ENCODE measurements at places on chromosomes 3 and 15. TPM values are rescaled to one million over a fixed set of nuclear protein-coding genes. Genes with fewer than 3 reads are reported as not detected.

- H3K36me3 ChIP-seq = no peaks in the 10 kb centered on the region
- peaks cover 13% of the 10 kb centered on the region for H3K4me1 ChIP-seq
- H3K4me3 ChIP-seq = no peak overlapping the region
- no peak for DNase-seq
- H3K27ac ChIP-seq = no peak overlapping the region
These were observed 155.0 kb downstream of the NLGN1 start for GRCh38 chr3:173552526-173552925.

DNA sequence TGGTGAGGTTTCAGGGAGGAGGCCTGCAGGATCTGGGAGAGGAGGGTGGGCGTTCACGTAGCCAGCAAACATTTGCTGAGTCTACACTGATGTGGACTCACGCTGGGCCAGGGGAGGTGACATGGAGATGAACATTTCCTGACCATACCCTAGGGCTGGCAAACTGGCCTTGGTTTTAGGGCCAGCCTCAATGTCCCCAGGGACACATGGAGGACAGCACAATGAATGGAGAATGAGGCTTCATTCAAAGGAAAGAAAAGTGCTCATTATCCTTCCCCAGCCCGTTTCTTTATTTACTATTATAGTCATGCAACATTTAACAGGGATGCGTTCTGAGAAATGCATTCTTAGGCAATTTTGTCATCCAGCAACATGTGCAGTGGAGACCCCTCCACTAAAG, 26.8 kb downstream of the ACAN start:
- no peak overlapping the region for H3K27ac ChIP-seq
- H3K4me1 ChIP-seq = peaks cover 27% of the 10 kb centered on the region
- no peak for DNase-seq
- H3K27me3 ChIP-seq = no peaks in the 10 kb centered on the region
- no peak overlapping the region for H3K4me3 ChIP-seq

GRCh38 chr3:155270485-155271342, 22.8 kb downstream of the STRIT1 start:
- H3K4me3 ChIP-seq = no peak overlapping the region
- no peak for DNase-seq
- H3K27me3 ChIP-seq = no peaks in the 10 kb centered on the region
- no peaks in the 10 kb centered on the region for H3K4me1 ChIP-seq
- H3K27ac ChIP-seq = no peak overlapping the region
- no peaks in the 10 kb centered on the region for H3K36me3 ChIP-seq

Gene CCDC9B
- not detected for total RNA-seq

DNA sequence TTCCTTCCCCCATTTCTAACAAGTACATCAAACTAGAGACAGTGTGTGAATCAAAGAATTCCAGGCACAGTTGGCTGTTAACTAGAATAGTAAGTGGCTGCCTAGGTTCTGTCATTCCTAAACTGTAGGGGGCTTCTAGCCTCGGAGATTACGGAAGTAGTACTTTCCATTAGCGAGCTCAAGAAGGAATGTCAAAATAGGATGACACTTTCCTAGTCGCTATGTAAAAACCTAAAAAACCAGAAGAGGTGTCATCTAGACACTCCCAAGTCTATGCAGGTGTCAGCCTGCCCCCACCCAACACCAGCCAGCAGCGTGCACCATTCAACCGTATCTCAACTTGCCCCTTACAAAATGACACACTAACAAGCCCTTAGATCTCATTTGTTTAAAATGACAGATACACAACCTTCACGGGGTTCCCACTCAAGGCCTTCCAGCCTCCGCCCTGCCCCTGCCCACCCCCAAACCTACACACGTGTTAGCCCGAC, 874 bp downstream of the INO80 start:
- DNase-seq = no peak
- H3K27ac ChIP-seq = peak overlapping the region; percentile 47
- peaks cover 14% of the 10 kb centered on the region for H3K4me1 ChIP-seq
- peaks cover 13% of the 10 kb centered on the region for H3K27me3 ChIP-seq
- peak overlapping the region; percentile 99 for H3K4me3 ChIP-seq
- no peaks in the 10 kb centered on the region for H3K36me3 ChIP-seq

Measured in neural crest cell (in vitro differentiated cells).